Activated CD4-positive, alpha-beta T cell treated with anti-CD3 and anti-CD28 coated beads, Interleukin-2, amount 50 U/mL, for 1 hour (primary cell): ENCODE measurements at places on chromosomes 6 and 20.

DNA sequence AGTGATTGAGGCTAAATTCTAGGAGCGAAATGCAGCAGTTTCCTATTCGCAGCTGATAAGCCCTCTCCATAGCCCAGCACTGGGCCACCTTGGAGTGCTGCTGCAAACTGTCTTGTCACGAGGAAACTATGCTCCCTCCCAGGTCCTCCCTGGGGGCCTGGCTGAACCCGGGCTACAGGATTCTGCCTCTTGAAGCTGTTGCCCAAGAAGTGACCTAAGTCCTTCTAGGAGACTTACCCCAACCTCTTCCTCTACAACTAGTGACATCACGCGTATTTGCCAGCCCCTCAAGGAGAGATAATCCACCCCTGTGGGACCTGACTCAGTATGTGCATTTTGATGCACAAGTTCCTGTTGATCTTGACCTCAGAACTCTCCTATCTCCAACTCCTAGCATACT is 26.5 kb upstream of the ZFAND3 start:
- no peak for DNase-seq

GRCh38 chr6:159761129-159761872 is 544 bp upstream of the ACAT2 start:
- no peak for DNase-seq

DNA sequence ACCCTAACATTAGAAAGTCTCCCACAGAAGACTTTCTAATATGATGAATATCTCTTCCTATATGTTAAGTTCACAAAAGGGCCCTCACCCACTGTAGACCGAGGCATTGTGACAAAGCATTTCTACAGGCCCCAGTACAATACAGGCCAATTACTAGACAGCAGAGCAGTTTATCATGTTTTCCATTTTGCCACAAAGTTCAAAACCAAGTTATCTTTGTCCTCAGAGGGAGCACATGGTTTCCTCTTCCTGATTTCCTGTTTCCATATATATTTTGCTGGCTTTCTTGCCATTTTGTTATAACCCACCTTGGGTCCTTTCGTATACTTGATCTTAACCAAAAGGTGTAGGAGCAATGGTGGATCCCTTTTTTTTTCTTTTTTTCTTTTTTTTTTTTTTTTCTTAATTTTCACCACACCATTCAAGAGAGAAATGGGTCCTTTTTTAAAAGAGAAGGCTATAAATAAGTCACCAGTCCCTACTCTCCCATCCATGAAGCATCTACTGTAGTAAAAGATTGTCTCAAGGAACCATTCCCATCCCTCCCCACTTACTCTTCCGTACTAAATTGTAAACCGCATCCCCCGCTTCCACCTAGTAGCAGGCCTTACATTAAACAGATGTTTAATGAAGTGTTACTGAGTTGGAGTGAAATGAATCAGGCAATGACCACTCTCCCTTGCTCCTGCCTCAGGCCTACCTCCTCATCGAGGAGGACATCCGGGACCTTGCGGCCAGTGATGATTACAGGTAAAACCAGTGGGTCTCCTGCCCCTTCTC is 2.1 kb upstream of the UBE2C start:
- no peak for DNase-seq

GRCh38 chr6:101113468-101114260 is 232.5 kb upstream of the ASCC3 start:
- no peak for DNase-seq
